ENCODE measurements at places on chromosomes 11 and 22. TPM values are rescaled to one million over a fixed set of nuclear protein-coding genes. Genes with fewer than 3 reads are reported as not detected.

DNA sequence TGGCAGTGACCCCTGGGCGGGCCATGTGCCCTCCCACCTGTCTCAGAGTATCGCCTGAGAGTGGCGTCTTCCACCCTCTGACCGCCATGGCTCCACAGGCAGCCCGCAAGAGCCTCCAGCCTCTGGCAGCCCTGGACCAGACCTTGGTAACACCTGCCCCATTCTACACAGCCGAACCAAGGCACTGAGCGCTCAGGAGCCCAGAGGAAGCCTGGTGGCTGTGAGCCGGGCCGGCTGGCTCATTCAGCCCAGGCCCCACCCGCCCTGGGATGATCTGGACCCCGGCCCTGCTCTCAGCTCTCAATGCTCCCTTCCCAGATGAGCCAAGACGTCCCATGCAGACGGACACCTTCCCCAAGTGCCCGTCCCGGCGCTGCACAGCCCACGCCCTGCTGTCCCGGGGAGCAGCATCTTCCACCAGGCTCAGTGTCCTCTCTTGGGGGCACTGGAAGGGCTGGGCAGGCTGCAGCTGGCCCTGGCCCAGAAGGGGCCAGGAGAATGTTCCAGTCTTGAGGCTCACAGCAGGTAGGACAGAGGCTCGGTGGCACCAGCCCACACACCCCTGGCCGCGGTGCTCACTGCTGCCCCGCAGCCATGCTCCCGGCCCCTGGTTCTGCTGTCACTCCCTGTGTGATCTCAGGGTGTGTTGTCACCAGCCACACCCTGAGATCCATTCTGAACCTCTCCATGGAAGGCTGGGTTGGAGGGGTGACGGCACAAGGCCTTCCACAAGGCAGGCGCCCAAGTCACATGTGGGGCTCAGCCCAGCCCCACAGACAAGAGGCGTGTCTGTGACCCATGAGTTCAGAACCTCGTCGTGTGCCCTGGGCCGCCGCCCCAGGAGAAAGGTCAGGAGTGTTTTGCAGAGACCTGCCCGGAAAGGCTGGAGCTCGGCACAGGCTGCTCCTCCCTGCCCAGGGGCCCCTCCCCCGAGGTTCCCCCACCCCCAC, 24.2 kb upstream of the PPARA start:
- no peak for DNase-seq

The OR8D4 gene
- total RNA-seq, result not detected

GRCh38 chr11:17164361-17165246, 43.2 kb downstream of the PIK3C2A start:
- DNase-seq, result no peak

GRCh38 chr11:83818349-83818748, 532.2 kb upstream of the CCDC90B start:
- no peak for DNase-seq

The OR6A2 gene
- total RNA-seq, result not detected

The NRXN2 gene
- not detected for total RNA-seq

DNA sequence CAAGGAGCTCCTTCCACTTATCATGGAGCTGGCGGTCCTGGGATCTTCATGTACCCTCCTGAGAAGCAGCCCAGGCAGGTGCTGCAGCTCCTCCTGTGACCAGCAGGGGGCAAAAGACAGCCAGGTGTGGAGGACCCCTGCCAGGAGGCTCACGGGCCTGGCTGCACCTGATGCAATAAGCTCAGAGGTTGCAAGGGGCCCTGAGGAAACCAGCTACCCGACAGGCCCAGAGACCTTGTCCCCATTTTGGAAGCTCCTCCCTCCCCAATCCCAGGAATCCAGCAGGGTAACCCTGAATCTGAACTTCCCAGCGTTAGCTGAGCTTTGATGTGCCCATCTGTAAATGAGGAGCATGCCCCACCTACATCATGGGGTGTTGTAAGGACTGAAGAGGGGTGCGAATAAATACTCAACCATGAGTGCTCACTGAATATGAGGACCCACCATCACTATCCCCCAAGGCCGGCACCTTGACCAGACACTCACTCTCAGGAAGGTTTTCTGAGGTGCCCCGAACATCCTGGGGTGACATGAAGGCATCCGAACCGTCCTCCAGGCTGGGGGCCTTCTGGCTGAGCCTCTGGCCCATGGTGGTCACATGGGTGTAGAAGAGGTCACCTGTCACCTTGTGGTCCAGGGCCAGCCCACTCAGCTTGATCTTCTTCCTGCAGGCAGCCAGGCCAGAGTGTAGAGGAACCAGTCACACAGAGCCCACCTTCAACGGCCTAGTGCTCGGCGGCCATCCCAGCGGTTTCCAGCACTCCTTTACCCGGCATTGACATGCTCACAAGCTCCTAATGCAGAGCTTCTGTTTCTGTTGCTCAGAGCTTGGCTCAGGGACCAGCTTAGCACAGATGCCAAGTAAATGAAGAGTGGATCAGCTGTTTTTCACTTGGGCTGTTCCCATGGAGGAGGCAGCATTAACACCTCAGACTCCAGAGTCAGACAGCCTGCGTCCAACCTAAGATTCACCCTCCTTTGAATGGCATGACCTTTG, 21.7 kb downstream of the SLC43A1 start:
- DNase-seq, result peak; percentile 61

DNA sequence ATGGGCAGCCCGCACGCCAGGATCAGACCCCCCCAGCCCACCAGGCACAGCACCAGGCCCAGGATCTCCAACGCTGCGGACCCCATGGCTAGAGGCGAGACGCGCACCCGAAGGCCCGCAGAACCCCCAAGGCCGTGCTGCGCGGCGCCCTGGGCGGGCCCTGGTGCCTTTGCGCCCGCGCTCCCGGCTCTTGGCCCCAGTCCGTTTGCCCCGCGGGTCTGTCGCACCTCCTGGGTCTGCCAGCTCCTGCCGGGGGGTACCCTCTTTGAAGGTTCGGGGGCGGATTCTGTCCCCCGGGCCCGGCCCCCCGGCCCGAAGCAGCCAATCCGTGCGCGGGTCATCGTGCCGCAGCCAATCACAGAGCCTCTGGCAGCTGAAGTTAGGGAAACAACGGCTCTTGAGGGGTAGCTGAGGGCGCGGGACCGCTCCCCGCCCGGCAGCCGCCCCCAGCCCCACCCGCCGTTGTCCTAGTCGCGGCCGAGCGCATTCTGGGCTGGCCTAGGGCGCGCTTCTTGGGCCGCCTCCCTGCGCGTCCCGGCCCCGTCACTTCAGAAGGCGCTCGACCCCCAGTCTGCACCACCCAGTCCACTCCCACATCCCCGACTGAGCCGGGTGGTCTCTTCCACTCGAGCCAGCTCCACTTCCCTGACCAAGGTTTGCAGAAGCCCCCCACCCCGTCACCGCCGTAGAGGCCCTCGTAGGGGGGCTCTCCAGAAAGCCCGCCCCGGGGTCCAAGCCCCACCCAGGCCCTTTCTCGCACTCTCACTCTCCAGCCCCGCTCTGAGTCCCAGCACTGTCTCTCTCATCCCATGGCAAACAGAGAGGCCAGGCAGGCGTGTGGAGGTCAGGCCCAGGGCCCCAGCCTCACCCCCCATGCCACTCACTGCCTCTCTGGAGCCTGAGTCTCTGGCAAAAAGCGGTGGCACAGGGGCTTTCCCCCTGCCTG, at the start of gene CLDN5:
TSS of gene CLDN5 (minus strand) at position 241 of the 946 bp plus-strand sequence. CDS start at position 86, 155 bp downstream.
- no peak for DNase-seq

DNA sequence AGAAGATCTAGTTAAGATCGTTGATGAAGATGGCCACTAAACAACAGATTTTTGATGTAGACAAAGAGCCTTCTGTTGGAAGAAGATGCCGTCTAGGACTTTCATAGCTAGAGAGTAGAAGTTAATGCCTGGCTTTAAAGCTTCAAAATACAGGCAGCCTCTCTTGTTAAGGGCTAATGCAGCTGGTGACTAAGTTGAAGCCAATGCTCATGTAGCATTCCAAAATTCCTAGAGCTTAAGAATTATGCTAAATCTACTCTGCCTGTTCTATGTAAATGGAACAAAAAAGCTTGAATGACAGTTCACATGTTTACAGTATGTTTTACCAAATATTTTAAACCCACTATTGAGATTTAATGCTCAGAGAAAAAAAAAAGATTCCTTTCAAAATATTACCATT, 492.6 kb downstream of the CNTN5 start:
- DNase-seq, result no peak

The CYB5R2 gene
- total RNA-seq, result not detected

All from naive thymus-derived CD8-positive, alpha-beta T cell (primary cell).